ENCODE measurements at places on chromosomes 2 and 18.

DNA sequence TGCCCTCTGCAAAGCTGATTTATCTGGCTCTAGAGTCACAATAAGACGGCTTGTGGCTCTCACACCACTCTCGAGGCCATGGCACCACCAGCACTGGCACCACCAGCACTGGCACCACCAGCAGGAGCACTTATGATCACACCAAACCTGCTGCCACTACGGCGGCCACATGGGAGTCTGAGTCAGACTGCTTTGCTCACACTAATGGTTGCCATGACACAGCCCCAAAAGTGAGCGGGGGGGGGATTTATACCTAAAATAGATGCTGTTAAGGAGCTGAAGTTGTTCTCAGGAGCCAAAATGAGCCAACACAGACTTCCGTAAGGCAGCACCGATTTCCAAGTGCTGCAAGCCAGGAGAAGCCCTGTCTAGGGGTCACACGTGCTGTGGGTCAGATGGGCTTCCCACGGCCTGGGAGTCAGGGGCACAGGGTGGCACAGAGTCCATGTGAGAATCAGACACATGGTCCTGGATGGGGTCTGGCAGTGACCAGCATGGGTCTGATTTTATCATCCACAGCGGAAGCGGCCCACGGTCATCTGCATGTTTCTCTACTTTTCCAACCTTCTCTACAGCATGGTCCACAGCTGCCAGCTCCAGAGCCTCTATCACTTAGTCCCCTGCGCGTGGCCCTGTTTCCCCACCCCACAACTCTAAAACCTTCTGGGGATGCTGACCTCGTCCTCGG is 16.7 kb downstream of the DNMT3A start:
- no peak for DNase-seq

- DNase-seq = peak; percentile 59
Observed at GRCh38 chr2:11370377-11371091, 26.1 kb upstream of the ROCK2 start.

- no peak for DNase-seq
Observed at GRCh38 chr18:51278045-51278649, 80.7 kb upstream of the MEX3C start.

DNA sequence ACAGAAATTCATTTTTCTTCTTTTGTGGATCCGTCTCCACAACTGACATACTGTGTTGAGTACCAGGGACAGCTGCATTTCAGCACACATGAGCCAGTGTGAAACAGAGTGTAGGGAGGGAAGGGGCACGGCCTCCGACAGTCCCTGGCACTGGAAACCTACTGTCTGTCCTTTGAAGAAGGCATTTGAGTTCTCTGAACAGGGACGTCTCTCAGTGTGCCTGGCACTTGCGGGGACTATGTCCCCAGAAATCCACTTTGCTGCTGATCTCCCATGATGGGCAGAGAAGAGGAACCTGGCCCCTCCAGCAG is 48.1 kb downstream of the PLB1 start:
- DNase-seq = no peak

DNA sequence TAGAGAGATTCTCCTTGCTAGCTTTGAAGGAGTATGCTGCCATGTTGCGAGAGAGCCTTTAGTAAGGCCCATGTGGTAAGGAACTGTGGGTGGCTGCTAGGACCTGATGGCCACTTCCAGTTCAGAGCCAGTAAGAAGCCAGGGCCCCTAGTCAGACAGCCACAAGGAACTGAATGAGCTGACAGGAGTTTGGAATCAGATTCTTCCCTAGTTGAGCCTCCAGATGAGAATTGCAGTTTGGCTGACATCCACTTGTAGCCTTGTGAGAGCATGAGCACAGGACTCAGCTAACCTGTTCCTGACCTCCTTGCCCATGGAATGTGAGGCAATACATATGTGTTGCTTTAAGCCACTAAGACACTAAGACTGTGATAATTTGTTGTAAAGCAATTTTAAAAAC is 1.2 kb upstream of the WDR7 start:
- no peak for DNase-seq

DNA sequence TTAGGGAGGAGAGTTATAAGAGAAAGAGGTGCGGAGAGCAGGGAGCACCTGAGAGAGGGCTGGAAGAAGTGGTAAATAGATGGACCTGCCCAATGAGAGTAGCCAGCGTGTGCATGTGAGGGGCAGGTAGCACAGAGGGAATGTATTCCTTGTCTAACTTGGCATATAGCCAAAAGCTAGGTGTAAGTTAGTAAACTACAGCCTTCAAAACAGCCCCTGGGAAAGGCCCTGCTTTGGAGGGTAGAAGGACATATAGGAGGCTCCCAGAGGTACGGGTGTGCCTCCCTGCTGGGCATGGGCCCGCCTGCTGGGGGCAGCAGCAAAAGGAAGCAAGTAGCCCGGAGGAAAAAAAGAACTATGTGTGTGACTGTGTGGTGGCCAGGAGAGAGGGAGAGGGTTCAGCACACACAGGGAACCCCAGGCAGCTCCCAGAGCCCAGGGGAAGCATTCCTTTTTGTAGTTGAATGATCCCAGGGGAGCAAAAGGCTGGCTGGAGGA is 48.0 kb downstream of the TCF7L1 start:
- DNase-seq = no peak

- DNase-seq = no peak
Observed at GRCh38 chr18:75262511-75262910, 51.9 kb downstream of the TSHZ1 start.

DNA sequence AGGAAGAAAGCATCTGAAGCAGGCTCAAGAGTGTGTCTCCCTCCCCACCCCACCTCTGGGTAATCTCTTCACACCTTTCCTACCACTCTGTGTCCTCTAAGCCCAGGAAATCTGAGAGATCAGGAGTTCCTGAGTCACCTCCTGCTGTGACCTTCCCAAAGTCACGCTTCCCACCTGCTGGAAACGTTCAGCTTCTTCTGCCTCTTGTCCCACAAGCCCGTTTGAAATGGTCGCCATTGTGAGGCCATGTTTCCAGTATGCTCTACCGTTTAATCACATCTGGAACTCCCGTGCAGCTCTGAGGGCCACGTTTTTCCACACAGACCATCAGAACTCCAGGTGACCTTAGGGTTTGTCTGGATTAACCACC is 25.9 kb downstream of the GREB1 start:
- DNase-seq = no peak

DNA sequence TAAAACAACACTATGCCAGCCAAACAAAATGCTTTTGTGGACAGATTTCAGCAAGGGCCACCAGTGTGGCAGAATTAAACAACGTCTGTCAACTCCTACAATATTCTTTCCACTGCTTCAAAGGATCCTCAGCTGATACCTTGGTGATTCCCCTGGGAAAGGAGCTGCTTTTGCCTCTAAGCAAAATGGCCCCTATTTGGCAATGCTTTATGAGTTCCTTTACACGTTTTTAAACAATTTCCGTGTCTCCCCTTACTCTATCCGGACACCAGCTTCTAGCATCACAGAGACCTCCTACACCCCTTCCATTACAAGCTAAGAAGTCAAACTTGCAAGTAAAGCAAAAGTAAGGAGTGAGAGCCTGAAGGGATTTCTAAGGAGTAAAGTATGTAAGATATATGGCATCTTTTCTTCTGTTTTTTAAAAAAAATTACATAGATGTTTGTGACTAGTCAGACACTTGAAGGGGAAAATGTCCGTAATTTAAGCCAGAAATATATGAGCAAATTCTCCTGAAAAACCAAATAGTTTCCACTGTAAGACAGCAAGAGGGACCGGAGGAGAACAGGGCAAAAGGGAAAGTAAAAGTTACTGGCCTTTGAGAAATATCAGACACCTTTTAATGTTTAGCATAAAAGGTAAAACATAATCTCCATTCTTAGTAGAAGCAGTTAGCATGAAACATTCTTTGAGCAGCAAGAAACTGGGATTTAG is 1.9 kb downstream of the SOS1 start:
- no peak for DNase-seq

DNA sequence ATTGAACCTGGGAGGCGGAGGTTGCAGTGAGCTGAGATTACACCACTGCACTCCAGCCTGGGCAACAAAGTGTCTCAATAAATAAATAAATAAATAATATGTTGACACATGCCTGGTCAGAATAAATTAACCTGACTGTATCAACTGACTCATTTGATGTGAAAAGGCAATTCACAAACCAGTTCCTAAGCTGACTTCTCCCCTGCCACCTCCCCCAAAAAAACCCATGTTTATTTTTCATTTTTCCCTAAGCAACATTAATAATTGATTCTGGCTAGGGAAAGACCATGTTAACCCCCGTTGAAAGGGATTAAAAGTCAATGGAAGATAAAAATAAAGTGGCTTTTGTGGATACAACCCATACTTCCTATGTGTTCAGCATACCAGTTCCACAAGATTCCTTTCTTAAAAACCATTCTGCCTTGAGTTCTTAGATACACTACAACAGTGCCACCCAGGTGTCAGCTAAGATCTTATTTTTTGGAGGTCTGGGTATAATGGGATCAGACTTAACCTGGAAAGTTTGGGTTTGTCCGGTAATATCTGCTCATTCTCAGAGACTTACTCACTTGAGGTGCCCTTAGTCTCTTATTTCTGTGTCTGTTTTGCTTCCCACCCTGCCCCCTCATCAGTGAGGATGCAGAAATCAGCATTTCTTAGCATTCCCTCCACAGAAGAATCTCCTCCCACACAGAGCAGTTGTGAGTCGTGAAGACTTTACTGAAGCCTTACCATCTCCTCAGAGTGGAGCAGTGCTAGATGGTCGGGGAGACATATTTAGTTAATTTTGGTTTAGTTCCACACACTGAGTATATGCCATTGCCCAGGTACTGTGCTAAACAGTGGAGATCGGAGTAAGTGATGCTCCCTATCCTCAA is 10.1 kb upstream of the MCFD2 start:
- no peak for DNase-seq

Data from HuH-7.5 (cell line).